ENCODE measurements at places on chromosomes 4 and X.

DNA sequence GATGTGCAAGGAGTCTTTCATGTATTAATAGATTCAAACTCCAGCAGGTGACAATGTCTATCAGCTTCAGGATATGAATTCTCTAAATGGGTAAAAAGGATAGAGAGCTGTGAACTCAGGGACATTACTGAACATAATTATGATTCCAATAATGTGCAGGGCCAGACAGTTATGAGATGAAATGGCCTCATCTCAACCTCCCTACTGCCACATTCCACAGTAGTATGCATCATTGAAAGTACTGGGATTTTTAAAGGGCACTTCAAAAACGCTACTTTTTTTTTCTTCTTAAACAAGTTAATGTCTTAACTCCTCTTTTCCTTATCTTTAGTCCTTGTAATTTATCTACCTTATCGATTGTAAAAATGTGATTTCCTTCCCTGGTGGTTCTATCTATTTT, 202.0 kb downstream of the APBB2 start:
- no peak for DNase-seq

- no peak for DNase-seq
Observed at GRCh38 chr4:6755088-6755753, 27.3 kb upstream of the KIAA0232 start.

DNA sequence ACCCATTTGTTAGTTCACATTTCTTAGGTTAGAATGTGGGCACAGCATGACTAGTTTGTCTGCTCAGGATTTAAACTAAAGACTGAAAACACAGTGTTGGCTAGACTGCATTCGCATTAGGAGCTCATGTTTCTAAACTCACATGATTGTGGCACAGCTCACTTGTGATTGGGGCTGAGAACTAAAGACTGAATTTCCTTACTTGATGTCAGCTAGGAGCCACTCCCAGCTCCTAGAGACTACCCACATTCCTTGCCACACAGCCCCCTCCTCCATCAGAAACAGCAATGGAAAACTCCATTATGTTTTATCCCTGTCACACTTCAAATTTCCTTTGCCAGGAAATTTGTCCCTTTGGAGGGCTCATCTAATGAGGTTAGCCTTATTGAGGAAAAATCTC, 170.2 kb upstream of the NUDT6 start:
- no peak for DNase-seq

GRCh38 chr4:37625499-37625898, 60.7 kb downstream of the RELL1 start:
- DNase-seq = no peak

All from activated naive CD8-positive, alpha-beta T cell treated with anti-CD3 and anti-CD28 coated beads, Interleukin-2, amount 50 U/mL, for 16 hours (primary cell).